ENCODE measurements at places on chromosomes 4 and X. TPM values are rescaled to one million over a fixed set of nuclear protein-coding genes. Genes with fewer than 3 reads are reported as not detected.

Gene MAGEB17
- not detected for total RNA-seq

Gene KCND1
- total RNA-seq: 0.22 TPM

Gene DNASE1L1
- 79.1 TPM for total RNA-seq

Gene SORCS2
- under 0.01 TPM for total RNA-seq

Gene CYLC1
- total RNA-seq: not detected

Gene SPANXB1
- not detected for total RNA-seq

Gene NWD2
- not detected for total RNA-seq

Gene AMOT
- 2.2 TPM for total RNA-seq

- DNase-seq: no peak
These were observed 26.6 kb upstream of the CD99 start for GRCh38 chrX:2664502-2664901.

GRCh38 chrX:147912093-147912801 is 528 bp downstream of the FMR1 start:
- DNase-seq: peak; percentile 56

DNA sequence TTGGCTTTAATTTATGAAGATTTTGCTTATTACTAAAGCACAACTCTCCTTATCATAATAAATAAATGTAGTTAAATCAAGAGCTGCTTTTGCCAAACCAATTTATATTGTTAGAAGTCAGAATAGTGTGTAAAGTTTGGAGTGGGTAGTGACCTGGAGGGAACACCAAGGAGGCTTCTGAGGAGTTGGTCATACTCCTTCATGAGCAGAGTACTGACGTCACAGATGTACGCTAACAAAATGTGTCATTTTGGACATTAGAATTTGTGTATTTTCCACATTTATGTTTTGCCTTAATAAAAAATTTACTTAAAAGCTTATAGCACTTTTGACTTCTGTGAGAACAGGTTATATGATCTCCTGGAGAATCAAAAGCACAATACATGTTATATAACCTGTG is 953.5 kb upstream of the INTU start:
- DNase-seq: no peak

- no peak for DNase-seq
These were observed 47.4 kb upstream of the PTCHD1 start for GRCh38 chrX:23287191-23287725.

DNA sequence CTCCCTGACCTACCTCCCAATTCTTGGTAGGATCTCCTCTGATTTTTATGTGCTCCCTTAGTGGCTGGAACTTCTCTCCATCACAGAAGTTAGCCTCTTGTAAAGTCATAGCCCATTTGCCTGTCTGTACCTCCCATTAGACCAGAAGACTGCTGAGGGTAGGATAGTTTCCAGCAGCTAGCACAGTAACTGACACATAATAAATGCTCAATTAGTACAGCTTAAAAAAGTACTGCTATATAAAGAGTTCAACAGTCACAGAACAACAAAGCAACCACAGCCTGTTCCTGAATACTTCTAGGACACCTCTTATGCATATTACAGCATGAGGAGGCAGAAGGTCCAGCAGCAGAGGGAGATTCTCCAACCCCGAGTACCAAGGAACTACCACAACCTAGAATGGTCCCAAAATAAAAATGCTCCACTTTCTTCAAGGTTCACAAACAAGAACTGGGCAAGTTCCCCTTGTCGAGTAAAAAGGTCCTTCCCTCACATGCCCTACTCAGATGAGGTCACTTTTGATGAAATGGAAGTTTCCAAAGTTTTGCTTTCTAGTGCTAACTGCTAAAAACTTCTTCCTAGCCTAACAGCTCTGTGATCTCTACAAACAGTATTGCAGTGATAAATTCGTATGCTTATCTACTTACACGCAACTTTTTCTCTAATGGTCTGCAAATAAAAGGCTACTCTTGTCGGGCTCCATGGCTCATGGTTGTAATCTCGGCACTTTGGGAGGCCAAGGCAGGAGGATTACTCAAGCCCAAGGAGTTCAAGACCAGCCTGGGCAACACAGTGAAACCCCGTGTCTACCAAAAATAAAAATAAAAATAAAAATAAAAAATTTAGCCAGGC is 12.8 kb downstream of the MECP2 start:
- no peak for DNase-seq

DNA sequence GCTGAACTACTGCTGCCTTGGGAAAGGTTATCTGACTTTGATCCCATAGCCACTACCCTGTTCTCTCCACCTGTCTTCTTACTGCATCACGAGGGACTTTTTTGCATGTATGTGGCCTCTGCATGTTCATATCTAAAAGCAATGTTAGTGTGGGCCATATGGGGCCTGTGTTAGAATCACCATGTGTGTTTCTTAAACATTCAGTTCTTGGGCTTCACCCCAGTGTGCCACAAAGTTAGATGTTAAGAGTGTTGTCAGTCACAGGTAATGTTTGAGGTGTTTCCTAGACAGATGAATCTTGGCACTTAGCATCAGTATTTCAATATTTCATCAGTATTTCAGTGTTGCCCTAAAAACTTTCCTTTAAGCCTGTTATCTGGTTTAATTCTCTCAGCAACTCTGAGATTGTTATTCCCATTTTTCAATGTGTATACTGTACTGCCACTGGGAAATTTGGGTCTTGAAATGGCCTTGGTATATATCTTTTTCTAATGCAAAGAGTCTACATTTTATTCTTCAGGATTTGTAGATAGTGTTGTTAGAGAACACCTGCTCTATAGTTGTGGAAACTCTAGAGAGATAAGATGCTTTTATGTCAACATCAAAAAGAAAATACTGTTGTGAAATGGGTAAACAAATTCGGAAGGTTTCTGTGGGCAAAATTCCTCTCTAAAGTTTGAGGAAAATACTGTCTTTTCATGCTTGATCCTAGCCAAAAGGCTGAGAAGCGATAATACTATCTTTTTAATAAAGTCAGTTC is 259.7 kb downstream of the BMPR1B start:
- no peak for DNase-seq

DNA sequence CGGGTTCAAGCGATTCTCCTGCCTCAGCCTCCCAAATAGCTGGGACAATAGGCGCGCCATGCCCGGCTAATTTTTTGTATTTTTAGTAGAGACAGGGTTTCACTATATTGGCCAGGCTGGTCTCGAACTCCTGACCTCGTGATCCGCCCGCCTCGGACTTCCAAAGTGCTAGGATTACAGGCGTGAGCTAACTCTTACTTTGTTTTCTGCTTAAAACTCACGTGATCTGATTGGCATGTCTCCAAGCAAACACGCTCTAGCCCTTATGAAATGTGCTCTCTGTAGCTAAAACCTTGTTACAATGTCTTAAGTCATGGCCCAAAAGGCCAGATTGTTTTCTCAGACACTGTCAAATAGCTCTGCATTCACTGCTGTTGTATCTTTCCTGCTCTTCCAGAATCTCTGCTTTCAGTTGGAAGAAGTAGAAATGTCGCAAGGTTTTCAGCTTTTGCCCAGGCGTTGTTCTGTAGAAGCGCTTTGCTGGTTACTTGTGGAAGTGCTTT is 39.7 kb upstream of the OGT start:
- peak; percentile 3 for DNase-seq

DNA sequence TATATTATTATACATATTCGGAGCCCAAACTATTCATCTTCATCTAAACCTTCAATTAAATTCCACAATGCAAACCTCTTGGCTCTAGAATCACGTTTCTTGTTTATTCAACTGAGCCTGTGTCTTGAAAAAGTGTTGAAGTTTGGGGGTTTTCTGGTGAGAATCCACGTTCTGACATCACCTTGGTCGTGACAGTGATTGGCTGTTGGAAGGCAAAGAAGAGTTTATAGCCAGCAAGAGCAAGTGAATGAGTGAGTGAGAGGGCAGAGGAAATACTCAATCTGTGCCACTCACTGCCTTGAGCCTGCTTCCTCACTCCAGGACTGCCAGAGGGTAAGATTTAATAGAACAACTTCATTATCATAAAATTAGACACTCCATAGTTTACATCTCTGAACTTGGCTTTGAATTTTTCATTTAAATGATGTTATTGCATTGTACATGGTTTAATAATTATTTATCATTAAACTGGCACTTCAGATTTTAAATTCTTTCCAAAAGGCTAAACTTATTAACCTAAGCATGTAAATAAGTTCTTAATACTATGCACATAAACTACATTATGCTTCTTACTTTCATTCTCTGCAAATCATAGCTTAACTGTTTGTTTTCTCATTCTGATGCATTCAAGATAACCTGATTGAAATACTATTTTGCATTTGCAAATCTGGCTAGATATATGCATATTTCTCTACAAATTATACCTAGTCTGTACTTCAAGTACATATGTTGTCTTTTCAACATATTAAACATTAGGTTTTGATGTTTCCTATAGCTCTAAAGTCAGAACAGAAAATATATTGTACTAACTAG is at the start of gene IBSP:
TSS of gene IBSP (plus strand) at position 254 of the 813 bp plus-strand sequence. CDS start 2,808 bp downstream, outside the sequence.
- no peak for DNase-seq

DNA sequence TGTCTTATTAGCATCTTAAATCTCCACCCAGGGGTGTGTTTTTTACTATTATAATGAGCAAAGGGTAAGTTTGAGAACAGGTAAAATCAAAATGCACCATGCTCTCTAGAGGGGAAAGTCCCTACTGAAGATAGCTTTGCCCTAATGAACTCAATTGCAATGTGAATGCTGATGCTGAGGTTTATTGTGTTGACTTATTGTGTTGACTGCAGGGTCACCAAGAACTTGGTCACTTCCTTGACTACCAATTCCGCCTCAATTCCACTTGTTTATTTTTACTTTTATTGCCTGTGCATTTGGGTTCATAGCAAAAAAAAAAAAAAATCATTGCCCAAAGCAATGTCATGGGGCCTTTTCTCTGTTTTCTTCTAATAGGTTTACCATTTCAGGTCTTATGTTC is 67.7 kb upstream of the SRD5A3 start:
- no peak for DNase-seq

DNA sequence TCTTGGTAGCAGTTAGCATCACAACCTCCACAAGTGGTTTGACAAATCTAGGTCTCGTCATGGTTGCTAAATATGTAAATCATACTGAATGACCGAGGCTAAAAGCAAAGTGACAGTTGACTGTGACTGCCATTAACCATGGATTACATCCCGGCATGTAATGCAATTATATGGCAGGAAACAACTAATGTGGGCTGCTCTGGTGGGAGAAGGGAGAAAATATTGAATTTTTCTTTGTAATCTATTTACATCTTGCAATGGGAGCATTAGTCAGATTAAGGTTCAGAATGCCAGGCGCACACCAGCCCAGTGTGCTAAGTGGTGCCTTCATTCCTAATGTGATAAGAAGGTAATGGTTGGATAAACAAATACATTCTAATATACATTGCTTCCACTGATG is 35.8 kb downstream of the UNC5C start:
- no peak for DNase-seq

DNA sequence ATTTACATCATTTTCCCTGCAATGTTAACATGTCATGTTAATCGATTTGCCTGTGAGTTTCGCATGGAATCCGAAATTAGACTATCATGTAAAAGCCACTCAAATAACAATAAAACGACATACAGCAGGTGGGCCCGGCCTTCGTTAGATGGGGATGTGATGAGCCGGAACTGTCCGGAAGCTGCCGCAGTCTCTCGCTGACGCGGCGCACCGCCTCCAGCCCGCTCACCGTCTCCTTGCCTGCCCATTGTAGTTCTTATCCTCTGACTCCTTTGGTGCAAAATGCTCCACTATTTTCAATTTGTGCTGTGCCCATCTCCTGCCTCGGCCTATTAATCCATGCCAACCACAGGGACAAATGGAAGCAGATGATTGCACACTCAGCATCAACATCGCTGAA is 877.5 kb upstream of the TENM3 start:
- DNase-seq: no peak

- DNase-seq: peak; percentile 73
These were observed 23.3 kb downstream of the RPGR start for GRCh38 chrX:38304010-38304409.

DNA sequence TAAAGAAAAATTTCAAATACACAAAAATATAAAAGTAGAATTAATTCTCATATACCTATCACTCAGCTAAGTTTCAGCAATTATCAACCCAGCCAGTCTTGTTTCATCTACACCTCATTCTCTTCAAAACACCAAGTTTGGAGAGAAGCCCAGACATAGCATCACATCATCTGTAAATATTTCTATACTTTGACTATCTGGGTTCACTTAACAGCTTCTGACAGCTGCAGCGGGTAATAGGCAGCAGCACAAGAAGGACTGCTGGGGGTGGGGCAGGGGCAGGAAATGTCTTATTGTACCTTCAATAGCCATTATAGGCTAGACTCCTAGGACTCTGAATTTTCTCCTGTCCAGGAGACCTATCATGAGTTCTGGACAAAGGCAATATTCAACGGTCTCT is 54.1 kb downstream of the PHF8 start:
- DNase-seq: no peak

- no peak for DNase-seq
These were observed 179.0 kb downstream of the COX7B2 start for GRCh38 chr4:46730075-46730474.

DNA sequence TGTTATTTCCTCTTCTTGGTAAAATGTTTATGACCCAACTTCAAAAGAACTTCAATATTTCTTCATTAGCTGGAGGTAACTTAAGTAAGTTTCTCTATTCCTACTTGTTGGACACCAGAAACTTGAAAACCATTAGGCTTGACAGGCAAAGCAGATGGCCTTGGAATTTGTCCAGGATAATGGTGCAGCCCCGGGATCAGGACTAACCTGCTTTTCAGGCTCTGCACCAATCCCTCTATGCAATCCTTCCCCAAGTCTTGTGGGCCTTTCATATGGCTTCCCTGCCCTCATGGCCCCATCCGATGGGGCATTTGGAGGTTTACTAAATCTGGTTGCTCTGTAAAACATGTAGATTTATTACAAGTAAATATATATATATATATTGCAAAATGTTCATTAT is 68.5 kb downstream of the SPINK2 start:
- DNase-seq: peak; percentile 17

DNA sequence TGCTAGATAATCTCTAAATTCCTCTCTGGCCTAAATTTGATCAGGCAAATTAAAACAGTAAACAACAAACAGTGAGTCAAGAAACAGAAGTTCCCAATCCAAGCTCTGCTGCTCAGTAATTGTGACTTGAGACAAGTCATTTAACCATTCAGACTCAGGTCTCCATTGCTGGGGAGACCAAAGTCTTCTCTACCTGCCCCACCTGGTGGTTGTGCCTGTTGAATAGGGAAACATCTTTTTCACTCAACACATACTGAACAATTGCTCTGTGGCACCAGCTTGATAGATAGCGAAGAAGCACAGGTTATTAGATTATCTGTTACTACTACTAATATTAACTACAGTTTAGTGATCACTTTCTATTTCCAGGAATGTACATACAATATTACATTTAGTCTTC is 112.1 kb upstream of the EOLA2 start:
- DNase-seq: no peak

GRCh38 chr4:94363136-94363655 is 20.6 kb upstream of the HPGDS start:
- peak; percentile 39 for DNase-seq

- no peak for DNase-seq
These were observed 211.0 kb downstream of the KCTD8 start for GRCh38 chr4:44237643-44238042.

- no peak for DNase-seq
These were observed 37.9 kb downstream of the FAT1 start for GRCh38 chr4:186685767-186686183.

GRCh38 chrX:131979116-131979515 is 44.0 kb upstream of the STK26 start:
- no peak for DNase-seq

Data from lung microvascular endothelial cell (primary cell).